ENCODE measurements at places on chromosomes 5 and 9.

DNA sequence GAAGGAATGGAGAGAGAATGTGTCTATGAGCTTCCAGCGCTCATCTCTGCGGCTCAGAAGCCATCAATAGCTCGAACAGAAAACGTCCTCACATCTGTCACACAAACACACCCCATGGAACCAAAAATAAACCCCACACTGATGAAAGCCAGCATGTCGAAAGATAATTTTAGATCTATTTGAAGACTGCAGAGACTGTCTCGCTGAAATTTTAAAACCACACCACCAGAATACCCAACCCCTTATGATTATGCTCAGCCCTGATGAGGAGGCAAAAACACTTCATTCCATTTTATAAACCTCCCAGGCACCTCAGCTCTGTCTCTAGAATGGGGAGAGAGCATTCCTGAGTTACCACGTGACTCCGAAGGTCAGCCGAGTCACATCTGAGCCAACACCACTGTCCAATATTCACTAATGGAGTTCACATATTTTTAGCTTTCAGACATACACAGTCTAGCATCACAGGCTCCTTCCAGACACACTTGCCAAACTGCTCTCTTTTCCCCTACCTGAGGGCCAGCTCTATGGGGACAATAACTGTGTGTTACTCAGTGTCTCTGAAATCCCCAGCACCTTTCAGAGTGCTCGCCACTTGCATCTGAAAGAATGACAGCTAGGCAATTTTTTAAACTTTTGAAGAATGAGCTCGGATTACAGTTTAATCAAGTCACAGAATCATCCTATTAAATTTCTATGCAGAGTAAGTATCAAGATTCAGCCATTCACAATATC, 63.2 kb downstream of the SERINC5 start:
- DNase-seq, result no peak

DNA sequence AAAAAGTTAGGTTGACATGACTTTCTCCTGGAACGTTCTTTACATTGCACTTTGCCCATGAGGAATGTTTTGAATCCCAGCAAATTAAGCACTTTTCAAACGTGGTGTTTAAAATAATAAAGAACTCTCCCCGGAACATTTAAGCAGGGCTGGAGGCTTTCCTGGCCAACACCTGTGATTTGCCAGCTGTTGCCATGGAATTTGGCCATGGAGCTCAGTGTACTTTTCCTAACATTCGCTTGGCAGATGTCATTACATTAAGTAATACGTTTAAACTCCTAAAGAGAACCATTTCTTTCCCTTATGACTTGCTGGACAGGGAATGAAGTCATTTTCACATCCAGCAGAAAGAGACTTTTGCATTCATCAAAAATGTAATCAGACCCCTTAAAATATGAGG, 146.1 kb downstream of the GAS1 start:
- no peak for DNase-seq

DNA sequence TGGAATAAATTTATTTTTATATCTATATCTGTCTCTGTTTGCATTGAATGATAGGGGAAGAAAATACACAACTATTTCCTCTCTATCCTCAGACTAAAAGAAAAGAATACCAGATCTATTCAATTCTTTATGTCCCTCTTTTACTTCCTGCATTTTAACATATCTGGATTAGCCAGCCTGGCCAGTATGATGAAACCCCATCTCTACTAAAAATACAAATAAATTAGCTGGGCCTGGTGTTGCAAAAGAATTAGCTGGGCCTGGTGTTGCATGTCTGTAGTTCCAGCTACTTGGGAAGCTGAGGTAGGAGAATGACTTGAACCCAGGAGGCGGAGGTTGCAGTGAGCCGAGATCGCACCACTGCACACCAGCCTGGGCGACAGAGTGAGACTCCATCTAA, 182.0 kb downstream of the LURAP1L start:
- no peak for DNase-seq

DNA sequence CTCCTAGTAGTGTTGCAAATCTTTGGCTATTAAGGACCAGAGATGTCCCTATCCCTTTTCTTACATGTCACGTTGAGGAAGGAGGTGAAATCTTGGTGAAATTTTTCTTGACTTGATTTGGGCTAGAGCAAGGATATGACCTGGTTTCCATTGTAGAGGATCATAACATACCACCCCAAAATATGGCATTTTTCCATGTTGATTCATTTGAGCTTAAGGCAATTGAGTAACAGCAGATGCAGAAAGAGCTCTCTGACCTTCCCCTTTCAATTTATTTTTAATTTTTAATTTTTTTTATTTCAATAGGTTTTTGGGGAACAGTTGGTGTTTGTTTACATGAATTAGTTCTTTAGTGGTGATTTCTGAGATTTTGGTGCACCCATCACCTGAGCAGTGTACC, 61.2 kb upstream of the MAP1B start:
- no peak for DNase-seq

GRCh38 chr9:111955048-111955447, 58.4 kb downstream of the UGCG start:
- DNase-seq, result no peak

DNA sequence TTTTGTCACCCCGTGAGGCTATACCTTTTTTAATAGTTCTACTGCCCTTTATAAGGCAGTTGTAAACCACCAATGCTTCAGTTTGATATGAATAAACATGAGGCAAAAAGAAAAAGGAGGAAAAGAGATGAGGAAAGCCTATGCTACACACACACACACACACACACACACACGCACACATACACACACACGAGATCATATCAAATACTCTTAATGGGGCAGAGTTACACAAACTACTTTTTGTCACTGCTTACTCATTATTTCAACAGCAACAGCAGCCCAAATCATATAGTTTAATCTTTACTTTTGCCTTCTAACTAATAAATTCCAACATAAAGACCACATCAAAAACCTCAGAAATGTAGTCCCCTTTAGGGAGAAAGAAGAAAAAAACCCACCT, 116.8 kb upstream of the PAM start:
- DNase-seq, result no peak

DNA sequence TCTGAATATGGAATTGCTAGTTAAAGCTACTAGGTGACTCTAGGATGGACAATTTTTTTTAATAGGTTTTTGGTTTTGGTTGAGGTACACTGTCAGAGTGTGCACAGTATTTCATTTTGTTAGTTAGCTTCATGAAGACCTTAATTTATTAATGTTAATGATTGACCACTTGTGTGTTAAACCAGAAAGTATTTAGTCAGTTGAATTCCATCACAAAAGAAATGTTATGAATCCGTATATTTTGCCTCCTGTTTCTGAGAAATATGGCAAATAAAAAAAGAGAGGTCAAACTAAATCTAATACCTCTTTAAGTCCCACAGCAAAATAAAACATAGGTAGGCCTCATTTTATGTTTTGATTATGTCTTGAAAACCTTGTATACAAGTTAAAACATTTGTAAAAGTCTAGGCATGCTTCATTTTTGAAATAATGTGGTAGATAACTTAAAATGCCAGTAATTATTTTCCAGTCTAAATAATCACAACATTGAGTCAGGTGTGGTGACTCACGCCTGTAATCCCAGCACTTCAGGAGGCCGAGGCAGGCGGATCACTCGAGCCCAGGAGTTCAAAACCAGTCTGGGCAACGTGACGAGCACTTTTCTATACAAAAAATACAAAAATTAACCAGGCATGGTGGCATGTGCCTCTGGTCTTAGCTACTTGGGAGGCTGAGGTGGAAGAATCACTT, 50.8 kb downstream of the ITGA1 start:
- no peak for DNase-seq

GRCh38 chr5:9596824-9597223, 33.3 kb downstream of the TAS2R1 start:
- no peak for DNase-seq

DNA sequence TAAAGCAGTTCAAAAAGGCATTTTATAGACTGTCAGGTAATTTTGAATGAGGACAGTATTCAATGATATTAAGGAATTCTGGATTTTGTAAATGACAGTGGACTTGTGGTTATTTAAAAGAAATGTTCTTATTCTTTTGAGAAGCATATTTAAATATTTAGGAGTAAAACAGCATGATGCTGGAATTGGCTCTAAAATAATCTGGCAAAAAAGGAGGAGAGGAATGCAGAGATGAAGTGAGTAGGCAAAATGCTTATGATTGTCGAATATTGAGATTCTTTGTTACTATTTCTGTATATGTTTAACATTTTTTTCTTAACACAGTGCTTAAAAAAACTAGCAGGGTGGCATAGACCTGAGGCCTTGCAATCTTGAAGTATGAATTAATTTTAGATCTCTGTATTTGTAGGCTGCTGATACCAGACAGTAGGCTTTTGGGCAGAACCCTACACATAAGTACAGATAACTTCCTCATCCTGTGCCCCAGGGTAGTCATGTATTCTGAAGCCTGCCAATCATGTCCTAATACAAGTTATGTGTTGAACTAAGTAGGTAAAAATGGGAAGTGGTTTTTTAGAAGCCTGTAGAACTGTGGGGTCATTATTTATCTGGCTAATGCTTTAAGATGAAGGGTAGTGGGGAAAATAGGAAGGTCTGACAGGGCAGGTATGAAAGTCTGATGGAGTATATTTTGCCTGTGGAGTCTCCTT, 9.4 kb downstream of the CD180 start:
- DNase-seq, result no peak
